ENCODE measurements at places on chromosomes 12 and 14.

DNA sequence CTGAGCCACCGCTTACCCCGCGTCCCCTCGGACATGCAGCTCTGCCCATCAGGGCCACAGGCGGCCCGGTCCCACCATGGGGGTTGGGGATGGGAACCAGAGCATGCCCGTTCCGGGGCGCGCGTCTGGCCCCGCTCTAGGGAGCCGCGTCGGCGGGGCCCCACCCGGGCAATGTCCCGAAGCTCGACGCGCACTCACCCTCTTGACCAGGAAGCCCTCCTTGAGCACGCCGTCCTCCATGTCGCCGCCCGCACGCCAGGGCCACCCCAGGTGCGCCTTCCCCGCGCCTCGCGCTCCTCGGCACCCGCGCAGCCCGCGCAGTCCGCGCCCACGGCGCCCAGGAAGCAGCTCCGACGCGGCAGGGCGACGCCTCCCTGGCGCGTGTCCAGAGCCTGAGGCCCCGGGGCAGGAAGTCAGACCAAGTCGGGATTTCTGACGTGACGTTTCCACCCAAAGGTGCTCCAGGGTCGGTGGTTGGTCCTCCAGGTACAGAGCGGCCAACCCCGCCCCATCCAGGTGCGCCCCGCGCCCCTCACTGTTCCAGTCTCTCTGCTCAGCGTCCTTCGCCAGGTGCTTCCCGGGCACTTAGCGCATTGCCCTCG is at the start of gene PLEK2:
Gene PLEK2, minus strand, starts transcription at position 346 of the 602 bp plus-strand sequence. Its CDS starts 106 bp downstream, at position 240.
- no peak for DNase-seq

- no peak for DNase-seq
Measured at GRCh38 chr12:14505626-14506596, 61.8 kb downstream of the PLBD1 start.

DNA sequence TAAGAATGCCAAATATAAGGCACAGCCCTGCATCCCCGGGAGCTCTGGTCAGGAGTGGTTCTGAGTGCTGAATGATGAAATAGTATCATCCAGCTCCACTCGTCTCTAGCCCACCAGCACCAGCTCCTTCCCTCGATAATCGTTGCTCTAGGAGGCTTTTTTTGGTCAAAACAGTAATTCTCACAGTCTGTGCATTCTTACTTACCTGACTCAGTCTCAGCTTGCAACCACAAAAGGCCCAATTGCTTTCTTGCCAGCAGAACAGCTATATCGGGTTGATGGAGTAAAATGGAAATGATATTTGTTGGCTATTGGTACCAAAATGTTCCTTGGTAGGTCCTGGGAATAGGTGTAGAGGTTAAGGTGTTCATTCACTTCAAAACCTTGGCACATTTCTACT is 94.8 kb downstream of the BMP4 start:
- no peak for DNase-seq

DNA sequence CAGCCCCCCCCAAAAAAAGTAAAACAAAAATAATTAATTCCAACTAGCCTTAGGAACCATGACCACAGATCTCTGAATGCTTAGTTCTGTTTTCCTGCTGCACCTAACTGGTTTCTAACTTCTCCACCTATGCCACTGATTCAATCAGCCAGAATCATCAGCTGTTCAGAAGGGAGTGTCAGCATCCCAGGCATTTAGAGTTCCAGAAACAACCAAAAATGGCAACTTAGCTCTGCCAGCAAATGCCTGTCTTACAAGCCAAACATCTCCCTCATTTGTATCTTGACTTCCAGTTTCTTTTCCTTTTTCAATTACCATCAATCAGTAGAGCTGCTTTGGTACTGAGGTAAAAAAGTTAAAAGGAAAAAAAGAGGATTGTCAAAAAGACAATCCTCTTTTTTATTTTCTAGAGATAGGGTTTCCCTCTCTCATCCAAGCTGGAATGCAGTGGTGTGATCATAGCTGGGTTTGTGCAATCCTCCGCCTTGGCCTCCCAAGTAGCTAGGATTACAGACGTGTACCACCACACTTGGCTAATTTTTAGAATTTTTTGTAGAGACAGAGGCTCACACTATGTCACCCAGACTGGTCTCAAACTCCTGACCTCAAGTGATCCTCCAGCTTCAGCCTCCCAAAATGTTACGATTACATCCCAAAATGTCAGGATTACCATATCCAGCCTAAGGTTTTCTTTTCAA is 45.2 kb upstream of the ISM2 start:
- DNase-seq: no peak

GRCh38 chr12:124603831-124604251 is 36.4 kb upstream of the NCOR2 start:
- DNase-seq: no peak

DNA sequence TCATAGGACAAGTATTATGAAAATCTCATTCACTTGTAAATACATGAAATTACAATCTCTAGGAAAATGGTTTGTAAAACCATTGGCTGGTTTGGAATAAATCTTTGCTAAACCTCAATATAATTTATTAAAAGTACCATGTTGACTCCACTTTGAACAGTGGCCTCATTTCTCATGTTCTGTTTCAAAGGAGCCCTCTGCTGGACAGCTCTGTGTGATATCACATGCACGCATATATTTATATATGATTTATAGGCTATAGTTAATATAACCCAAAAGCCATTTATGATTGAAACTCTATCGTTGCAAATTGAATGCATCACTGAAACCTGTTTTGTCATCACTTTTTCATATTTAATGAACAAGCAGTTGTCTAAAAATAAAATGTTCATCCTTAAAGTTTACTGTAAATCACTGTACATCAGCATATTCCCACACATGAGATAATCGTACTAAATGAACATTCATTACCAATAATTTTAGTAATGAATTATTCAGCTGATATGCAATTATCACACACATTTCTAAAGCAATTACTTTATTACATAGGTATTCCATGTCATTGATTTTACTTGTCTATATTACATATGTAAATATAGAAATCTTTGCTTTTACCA is 493.8 kb downstream of the NPAS3 start:
- no peak for DNase-seq

GRCh38 chr14:86020841-86021240 is 490.9 kb downstream of the FLRT2 start:
- no peak for DNase-seq

DNA sequence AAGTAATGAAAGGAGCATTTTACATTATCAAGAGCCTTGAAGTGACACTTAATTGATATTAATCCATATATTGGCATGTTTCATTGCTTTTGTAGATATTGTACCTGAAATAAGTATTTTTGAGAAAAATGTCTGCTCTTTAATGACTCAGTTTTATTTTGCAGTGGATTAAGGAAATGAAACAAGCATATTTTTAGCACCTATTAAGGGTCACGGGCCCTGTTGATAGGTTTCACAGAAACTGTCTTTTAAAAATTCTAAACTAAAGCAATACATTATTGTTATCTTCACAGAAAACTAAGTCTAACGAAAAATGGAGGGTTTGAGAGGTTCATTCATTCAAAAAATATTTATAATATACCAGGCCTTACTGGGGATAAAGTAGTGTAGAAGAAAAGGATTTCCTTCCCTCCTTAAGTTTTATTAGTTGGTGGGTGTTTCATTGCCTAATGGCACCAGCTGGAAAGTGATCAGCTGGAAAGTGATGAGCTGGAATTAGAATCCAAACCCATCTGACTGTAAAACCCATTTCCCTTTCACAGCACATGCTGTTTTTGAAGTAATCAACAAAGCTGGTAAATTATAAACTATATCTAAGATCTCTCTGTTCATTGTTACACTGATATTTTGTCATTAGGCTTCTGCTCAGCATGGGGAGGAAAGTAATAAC is 54.2 kb downstream of the PTPRQ start:
- DNase-seq: no peak

GRCh38 chr12:104502638-104503037 is 45.9 kb downstream of the CHST11 start:
- no peak for DNase-seq

GRCh38 chr14:92539875-92540274 is 26.3 kb downstream of the RIN3 start:
- DNase-seq: no peak

DNA sequence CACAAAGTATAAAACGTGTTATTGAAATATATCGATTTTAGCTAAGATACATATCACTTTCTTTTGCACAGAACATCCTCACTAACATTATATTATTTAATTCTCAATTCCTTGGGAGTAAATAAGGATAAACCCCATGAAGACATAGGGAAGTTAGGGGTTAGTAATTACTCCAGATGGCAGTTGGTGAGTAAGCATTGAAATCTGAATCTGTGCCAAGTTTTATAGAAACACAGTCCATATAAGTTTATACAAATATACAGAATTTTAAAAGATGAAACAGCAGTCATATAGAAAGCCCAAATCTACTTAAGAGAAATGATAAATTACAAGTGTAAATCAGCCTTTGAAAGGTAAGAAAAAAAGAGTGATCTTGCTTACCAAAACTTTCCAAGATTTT is 200.4 kb upstream of the SYT10 start:
- no peak for DNase-seq

GRCh38 chr12:121403721-121404120 is 3.8 kb downstream of the RNF34 start:
- no peak for DNase-seq

GRCh38 chr12:122959566-122960192 is 6.6 kb downstream of the ABCB9 start:
- DNase-seq: no peak
